ENCODE measurements at places on chromosomes 6 and 20.

GRCh38 chr6:81731814-81732213 is 20.7 kb downstream of the TENT5A start:
- DNase-seq, result no peak

DNA sequence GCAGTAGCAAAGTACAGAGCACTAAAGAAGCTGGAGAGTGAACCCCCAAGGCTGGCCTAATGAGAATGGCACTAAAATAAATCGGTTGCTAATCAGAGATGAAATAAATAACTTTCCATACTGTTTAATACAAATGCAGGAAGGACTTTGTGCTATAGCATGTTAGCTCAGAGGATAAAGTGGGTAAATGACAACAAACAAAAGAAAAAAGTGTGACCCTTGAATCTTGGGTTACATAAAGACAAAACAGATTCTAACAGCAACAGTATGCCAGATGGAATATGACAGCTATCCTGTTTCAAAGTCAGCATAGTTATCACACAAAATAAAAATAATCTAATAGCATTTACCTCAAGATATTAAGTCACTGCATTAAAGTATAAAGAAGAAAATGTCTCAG is 622.7 kb downstream of the PHF3 start:
- DNase-seq, result no peak

DNA sequence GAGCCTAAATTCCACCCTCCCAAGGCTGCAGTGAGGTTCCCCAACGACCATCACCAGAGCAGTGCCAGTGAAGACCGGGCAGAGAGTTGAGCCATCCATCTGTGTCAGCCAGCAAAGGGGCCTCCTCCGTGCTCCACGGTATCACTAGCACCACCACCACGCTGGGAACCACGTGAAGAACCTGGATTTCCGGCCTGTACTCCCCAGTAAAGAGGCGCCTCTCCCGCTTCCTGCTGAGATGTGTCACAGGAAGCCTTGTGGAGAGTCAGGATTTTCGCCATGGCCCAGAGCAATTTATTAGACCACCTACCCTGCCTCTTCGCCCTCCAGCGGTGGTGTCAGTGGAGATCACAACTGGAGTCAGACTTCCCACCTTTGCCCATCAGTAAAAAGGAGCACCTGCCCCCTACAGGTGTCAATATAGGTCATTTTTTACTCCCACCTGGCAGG is 28.8 kb downstream of the CPXM1 start:
- no peak for DNase-seq

GRCh38 chr6:26028746-26029569 is 58.3 kb upstream of the HFE start:
- DNase-seq, result no peak

DNA sequence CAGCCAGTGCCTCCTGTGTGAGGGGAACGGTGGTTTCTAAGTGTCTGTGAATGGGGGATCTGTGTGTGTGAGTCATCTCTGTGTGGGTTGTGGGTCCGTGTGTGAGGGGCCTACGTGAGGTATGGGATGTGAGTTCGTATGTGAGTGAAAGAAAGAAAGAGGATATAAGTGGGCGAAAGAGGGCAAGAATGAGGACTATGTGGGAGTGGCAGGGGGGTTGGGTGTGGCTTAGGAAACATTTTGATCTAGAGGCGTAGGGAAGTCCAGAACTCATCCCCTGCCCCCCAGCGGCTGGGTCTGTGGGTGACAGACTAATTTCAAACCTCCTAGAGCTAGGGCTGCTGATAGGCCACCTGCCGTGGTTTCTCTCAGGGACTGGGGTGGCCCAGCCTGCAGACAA is 35.5 kb downstream of the DHX35 start:
- DNase-seq, result peak; percentile 44

- DNase-seq, result no peak
Observed at GRCh38 chr6:26184367-26184891, 97.2 kb downstream of the HFE start.

- DNase-seq, result no peak
Observed at GRCh38 chr6:14320332-14320731, 202.8 kb downstream of the CD83 start.

GRCh38 chr20:34401741-34402455 is 38.8 kb downstream of the ITCH start:
- DNase-seq, result no peak

- no peak for DNase-seq
Observed at GRCh38 chr6:56860475-56860874, 94.4 kb upstream of the BEND6 start.

- DNase-seq, result no peak
Observed at GRCh38 chr6:15308435-15309213, 62.8 kb downstream of the JARID2 start.

DNA sequence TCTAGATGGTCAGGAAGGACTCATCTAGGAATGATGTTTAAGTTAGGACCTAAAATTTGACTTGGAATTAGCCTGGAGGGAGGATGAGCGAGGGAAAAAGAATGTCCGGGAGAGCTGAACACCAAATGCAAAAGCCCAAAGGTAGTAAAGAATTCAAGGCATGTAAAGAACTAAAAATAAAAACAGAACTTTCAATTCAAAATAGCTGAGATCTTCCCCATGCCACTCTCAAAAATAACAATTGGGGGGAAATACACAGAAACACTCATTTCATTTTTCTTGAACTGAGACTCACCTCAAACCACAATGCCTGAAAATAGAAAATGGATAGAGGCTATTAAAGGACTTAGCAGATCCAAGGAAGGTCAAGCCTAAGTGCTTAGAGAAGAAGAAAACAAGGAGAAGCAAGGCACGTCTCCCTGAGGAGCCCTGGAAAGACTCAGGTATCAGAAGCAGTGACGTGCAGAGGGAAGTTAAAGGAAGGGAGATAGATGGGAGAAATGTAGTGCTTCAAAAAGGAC is 10.4 kb downstream of the PXT1 start:
- no peak for DNase-seq

GRCh38 chr6:21214738-21215448 is 378.7 kb upstream of the SOX4 start:
- DNase-seq, result no peak

- DNase-seq, result no peak
Observed at GRCh38 chr6:32239462-32239861, 15.6 kb upstream of the NOTCH4 start.

DNA sequence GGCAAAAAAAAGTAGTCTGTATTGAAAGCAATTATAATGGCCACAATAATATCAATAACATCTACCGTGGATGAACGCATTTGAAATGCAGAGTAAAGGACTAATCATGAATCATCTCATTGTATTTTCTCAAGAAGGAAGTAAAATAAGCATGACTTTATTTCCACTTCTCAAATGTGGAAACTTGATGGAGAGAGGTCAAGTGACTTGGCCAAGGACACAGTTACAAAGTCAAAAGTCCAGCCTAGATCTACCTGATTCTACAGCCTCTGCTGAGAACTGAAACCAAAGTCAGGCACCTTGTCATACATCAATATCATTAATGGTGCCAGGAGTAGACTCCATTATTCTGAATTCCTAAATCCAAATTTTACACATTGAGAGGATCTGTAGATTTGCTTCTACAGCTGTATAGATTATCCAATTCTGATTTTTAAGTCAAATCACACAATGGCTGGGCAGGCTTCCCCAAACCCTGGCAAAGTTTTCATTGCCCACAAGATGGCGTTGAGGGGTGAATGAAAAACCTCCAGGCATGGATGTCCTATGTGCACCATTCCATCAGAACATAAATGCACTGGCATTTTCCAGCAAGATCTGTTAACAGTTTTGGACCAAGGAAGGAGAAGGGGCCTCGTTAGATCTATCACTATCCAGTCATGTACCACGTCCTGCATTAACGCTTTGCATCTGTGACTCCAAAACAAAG is 423.1 kb downstream of the MAFB start:
- DNase-seq, result no peak

- DNase-seq, result no peak
Observed at GRCh38 chr6:126786262-126786661, 332.2 kb upstream of the RSPO3 start.

DNA sequence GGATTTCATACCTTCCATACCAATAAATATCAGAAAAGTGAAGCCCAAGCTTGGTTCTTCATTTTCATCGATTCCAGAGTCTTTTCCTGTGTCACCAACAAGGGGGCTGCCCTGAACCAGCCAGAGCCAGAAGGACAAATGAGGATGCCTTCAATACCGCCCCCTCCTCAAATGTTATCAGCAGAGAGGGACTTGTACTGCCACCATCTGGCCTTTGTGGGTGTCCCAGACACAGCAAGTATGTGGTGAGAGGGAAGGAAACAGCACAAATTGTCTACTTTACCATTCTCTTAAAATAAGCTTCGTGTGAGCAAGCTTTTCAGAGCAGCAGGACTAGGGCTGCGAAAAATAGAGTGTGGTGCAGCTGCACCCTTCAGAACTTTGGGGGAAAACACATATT is 165.3 kb downstream of the SOBP start:
- DNase-seq, result no peak

GRCh38 chr20:41913146-41913545 is 295.0 kb upstream of the CHD6 start:
- no peak for DNase-seq

DNA sequence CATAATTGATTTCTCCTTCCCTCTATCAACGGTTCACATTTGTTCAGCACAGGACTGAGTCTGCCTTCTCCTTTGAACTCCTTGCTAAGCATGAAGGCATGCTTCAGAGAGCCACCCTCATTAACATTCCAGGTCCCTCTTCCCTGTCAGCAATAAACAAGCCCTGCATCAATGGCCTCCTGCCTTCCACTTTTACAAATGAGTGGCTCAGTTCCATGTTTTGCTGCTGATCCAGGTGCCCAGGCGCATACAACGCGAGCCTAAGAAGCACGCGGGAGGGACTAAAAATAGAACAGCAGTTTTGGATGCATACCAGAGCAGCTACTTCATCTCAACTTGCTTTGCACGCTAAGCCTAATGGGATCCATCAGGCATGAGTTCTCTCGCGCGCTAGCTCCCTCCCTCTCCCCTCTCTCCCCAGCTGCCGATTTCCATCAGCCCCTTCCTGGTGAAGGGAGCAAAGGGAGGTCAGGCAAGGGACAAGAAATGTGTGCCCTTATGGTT is 53.4 kb downstream of the TRAF3IP2 start:
- no peak for DNase-seq
